Hematopoietic multipotent progenitor cell treated with erythropoietin and hydrocortisone succinate and interleukin-3 and kit ligand, for 17 days (in vitro differentiated cells): ENCODE measurements at places on chromosomes 11 and 22.

DNA sequence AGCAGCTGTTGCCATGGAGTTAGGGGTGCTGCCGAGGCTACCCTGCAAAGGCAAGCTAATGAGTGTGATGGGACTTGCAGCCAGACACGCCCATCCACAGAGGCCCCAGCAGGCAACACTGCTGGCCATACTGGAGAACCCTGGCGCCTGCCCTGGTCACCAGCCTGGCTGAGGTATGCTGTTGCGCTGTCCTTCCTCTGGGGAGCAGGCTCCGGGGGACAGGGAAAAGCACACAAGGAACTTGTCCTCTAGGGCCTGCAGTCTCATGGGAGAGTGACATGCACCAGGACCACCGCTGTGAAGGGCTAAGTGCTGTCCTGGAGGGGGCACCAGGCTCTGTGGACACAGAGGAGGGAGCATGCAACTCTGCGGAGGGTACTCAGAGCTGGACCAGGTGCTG is 35.8 kb downstream of the TOM1 start:
- no peak for DNase-seq

DNA sequence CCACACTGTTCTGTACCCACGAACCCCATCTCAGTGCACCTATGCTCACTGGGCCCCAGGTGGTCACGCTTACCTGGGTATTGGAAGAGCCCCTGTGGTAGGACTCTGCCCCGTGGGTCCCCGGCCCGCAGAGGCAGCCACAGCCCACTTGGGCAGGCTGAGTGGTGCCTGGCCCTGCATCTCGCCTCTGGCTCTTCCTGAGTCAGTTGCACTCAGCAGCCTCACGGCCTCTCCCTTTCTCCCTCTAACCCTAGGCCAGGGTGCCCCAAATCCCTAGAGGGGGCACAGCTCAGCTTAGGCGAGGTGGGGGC is 9.7 kb downstream of the CRELD2 start:
- DNase-seq, result no peak

DNA sequence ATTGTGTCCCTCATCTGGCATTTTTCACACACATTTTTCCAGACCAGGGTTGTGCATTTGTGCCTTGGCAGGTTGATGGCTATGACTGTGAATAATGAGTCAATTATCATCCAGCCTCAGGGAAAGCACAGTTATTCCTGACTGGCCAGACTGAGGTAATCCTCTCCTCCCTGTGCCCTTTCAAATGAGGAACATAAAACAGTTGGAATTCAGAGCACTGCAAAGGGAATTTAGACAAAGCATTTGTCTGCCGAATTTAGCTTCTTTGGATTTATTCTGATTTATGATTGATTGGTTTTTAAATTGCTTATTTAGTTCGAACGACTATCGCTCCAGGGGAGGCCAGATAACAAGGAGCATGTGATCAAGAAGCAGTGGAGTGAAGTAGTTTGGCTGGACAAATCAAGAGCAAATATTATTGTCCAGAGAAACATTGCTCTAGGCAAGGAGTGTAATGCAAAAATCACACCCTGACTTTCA is 30.8 kb upstream of the RAG2 start:
- no peak for DNase-seq

GRCh38 chr11:69546735-69547370 is 65.4 kb downstream of the LINC01488 start:
- DNase-seq, result no peak

GRCh38 chr11:100691896-100692653 is 5.0 kb downstream of the ARHGAP42 start:
- no peak for DNase-seq

- no peak for DNase-seq
Observed at GRCh38 chr11:73570415-73571114, 27.3 kb downstream of the FAM168A start.

- no peak for DNase-seq
Observed at GRCh38 chr11:112861356-112861755, 99.9 kb upstream of the NCAM1 start.

DNA sequence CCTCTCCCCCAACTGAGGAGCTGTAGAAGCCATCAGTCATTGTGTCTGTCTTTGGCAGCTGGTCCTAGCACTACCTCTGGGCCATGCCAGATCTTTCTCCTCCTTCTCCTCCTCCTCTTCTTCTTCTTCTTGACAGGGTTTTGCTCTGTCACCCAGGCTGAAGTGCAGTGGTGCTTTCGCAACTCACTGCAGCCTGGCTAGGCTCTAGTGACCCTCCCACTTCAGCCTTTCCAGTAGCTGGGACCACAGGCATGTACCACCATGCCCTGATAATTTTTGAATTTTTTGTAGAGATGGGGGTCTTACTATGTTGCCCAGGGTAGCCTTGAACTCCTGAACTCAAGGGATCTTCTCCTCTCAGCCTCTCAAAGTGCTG is 50.1 kb upstream of the SHANK2 start:
- DNase-seq, result no peak

DNA sequence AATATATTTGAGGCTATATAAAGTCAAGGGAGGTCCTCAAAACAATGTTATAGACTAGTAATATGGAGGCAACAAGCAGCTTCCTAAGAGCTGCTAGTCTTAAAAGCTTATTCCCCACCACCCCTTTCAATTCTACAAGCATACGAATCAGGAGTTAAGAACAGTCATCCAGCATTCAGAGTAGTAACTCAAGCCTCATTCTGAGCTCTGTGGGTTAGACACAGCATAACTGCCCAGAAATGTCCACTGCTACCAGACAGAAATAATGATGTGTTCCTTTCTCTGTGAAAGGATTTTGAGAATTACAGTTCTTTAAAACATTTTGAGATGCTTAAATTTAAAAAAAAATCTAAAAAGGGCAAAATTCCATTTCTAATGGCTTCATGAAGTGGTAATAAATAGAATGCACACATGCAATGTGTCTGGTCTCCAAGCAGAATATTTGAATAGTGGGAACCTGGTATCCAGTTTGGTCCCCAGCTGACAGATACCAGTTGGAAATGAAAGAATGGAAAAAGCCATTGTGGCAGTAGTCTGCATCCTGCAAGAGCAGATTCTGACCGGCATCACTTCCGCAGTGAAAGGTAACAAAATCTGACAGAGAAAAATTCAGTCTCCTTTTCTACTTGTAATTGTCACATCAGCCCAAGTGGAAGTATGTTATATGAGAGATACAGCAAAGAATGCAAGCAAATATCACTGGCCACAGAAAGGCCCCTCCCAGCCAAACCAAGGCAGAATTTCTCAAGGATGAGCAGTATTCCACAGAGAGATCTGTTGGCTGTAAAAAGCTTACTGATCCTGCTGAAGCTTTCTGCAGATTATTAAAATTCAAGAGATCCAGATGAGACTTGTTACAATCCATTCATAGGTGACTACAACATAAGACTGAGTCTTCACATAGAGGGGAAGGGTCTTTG is 310.8 kb upstream of the PITPNB start:
- DNase-seq, result no peak

GRCh38 chr11:81222491-81222890 is 1511.2 kb downstream of the FAM181B start:
- no peak for DNase-seq

DNA sequence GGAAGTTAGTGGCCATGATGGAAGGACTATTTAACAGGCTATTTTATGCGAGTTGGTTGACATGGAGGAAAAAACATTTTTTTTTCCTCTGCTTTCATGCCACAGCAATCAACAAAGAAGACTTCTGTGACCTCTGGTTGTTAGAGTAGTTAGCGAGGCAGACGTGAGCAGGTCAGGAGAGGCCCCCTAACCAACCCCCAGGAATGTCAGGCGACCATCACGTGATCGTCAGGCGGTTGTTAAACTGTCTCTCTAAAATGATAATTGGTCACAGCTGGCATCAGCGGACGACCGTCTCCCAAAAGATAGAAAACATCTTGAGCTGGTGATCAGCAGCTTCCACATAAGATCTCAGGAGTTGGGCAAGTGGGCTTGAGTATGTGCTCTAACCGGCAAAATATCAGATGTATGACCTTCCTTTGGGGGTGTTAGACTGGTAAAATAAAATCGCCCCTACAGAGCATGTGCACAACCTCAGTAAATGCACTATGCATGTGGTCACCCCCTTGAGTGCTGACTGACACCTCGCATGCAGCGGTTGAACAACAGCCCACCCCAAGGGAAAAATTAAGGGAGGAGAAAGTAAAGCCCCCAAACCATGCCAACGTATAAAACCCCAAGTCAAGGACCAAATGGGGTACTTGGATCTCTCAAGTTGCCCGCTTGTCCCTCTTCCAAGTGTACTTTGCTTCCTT is 20.9 kb upstream of the NARS2 start:
- no peak for DNase-seq

DNA sequence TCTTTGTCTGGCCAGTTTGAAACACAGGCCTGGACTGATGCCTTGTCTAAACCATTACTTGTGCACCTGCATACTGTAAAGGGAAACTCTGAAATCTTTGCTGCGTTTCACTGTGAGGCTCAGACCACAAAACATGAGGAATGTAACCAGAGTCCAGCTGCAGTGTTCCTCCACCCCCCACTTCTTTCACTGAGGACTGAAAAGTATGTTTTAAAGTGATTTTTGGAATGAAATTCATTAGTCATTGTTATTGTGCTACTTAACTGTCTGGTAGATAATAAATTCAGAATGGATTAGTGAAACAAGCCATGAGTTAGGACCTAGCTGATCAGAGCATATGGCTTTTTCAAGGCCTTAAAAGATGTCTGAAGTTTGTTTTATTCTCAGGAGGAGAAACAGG is 181.2 kb downstream of the WNT11 start:
- no peak for DNase-seq

GRCh38 chr11:10777806-10778205 is 26.8 kb downstream of the CTR9 start:
- no peak for DNase-seq

- DNase-seq, result no peak
Observed at GRCh38 chr22:36016684-36017083, 11.9 kb downstream of the RBFOX2 start.
